Activated CD4-positive, CD25-positive, alpha-beta regulatory T cell treated with anti-CD3 and anti-CD28 coated beads, Interleukin-2, amount 50 U/mL, for 16 hours (primary cell): ENCODE measurements at places on chromosomes 7 and 10.

GRCh38 chr7:101550641-101551541 lies 78.2 kb downstream of the MYL10 start:
- DNase-seq: no peak

- DNase-seq: no peak
These were observed 5.9 kb downstream of the ZKSCAN1 start for GRCh38 chr7:100021297-100021696.

DNA sequence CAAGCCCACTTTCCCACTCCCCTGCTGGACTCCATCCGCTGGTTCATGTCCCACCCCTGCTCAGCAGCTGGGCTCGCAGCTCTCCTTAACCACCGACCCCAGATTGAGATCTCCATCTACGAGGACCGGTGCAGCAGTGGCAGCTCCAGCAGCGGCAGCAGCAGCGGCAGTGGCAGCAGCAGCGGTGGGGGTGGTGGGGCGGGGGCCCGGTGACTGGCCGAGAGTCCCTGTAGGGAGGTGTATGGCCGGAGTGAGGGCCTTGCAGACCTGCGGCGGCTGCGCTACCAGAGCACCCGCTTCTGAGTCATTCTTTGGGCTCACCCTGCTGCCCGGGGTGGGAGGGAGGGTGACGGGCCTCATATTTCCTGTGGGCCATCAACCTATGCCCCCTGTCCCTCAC lies 15.8 kb downstream of the GOLGA7B start:
- no peak for DNase-seq

DNA sequence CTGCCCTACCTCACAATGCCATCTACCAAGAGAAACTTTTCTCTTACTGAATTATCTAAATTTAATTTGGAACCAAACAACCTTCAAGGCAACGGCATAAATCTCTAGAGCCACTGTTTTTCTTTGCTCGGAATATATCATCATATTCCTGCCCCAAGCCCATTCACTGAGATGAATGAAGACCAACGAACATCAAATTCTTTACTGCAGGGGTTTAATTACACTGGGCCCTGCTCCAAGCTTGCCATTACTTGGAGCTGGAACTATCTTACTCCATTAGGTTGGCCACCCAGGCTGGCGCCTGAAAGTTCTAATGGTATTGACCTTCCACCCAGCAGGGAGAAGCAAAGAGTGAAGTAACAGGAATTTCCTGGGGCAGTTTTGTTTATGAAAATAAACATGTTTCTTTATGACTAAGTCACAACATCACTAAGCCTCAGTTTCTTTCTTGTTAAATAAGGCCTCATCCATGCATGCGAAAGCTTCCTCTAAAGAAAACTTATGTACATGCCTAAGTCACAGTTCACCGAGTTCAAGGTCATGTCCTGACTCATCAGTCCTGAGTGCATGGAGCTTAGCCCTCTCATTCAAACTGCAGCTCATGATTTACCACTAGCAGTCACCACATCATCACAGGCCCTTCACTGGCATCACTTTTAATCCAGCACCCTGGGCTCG lies 42.1 kb upstream of the ANAPC16 start:
- DNase-seq: no peak

- DNase-seq: no peak
These were observed 19.6 kb upstream of the SEPTIN7 start for GRCh38 chr7:35781200-35781701.

GRCh38 chr7:87445897-87446296 lies 29.6 kb downstream of the ABCB4 start:
- no peak for DNase-seq

DNA sequence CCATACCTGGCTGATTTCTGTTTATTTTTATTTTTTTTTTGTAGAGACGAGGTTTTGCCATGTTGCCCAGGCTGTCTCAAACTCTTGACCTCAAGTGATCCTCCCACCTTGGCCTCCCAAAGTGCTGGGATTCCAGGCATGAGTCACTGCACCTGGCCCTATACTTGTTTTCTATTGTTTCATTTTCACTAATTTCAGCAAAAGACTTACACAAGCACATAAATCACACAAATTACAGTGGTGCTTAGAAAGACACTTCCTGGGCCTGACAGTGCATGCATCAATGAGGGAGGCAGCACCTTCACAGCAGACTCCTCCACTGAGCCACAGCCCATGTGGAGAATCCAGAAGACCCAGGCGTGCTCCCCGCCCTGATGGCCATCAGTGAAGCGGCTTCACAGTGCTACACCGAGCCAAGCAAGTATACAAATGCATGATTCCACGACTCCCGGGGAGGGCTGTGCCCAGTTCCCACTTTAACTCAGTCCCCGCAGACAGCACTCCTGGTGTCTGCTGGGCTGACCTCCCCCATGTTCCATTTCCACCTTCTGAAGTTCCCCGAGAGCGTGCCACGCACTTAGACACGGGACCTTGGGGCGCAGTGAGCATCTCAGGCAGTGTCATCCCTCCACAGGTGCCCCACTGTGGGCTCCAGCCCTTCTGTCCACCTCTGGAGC lies 20.6 kb downstream of the PITRM1 start:
- DNase-seq: no peak

GRCh38 chr7:46189255-46189790 lies 268.3 kb upstream of the IGFBP3 start:
- no peak for DNase-seq

DNA sequence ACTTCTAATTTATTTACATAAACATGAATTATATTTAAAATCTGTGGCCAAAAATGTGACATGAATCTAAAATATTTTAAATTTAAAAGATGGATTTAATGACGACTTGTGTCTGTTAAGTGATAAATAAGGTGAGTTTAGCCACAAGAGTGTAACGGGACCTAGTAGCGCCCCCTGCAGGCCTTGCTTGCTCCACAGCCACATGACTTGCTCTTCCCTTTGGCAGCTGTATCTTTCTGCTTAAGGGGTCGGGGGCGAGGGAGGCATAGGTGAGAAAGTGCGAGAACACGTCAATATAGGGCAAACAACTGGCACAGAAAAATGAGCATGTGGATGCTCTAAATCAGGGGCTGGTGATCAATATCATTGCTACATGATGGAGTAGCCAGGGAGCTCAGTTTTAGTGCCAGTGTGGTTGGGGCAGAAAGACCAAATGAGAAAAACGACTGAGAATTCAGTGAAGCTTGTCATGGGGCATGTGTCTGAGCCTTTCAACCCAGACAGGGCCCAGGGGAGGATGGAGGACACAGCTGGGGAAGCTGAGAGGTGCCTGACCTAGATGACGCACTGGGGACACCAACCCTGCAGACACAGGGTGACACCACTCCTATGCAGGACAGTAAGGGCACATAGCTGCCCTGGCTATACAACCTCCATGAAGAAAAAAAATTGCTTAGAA lies 49.8 kb downstream of the PAXIP1 start:
- DNase-seq: peak; percentile 28

DNA sequence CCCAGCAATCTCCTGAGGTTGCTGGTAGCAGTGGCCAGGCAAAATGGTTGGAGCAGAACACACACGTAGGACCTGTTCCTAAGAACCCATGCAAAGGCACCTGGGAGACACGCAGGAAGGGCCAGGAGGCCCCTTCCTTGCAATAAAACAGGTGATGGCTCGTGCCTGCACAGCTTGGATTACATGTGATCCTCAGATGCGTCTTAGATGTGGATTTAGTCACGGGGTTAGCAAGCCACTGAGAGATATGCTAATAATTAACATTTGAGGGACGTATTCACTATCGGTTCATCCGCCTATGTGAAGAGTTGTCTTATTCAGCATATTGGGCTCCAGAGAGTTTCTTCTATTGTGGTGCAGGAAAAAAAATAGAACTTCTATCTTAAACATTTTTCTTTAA lies 4.6 kb upstream of the RHEB start:
- DNase-seq: no peak
